Testis (tissue), 5 donors: ENCODE measurements at places on chromosomes 4 and X. TPM values are rescaled to one million over a fixed set of nuclear protein-coding genes. Genes with fewer than 3 reads are reported as not detected.

Gene CNGA1
- 1.7 TPM for total RNA-seq

Gene GPAT3
- total RNA-seq, result 6.4 TPM

DNA sequence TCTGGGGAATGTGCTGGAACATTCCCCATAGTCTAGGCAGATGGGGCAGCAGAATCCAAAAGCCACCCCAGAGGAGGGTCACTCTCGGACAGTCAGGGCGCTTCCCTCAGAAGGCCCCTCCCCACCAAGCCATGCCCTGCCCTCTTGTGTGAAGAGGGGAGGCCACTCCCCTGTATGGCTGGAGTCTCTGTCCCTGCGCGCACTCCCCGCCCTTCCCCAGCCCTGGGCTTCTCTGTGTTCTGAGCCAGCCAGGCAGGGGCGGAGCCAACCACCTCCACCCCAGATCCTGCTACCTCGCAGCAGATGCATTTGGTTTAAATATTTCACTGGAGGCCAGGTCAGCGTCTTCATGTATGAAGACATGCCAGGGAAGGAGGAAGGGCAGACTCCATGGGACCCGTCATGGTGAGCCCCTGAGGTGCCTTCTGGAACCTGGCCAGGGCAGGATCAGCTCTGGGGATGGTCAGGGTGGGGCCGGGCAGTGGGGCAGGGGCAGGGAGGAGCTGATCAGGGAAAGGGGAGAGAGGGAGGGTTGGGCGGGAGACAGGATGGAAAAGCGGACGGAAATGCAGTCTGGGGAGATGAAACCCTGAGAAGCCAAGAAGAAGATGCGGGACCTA lies 107.3 kb downstream of the ADRA2C start:
- DNase-seq, result no peak

DNA sequence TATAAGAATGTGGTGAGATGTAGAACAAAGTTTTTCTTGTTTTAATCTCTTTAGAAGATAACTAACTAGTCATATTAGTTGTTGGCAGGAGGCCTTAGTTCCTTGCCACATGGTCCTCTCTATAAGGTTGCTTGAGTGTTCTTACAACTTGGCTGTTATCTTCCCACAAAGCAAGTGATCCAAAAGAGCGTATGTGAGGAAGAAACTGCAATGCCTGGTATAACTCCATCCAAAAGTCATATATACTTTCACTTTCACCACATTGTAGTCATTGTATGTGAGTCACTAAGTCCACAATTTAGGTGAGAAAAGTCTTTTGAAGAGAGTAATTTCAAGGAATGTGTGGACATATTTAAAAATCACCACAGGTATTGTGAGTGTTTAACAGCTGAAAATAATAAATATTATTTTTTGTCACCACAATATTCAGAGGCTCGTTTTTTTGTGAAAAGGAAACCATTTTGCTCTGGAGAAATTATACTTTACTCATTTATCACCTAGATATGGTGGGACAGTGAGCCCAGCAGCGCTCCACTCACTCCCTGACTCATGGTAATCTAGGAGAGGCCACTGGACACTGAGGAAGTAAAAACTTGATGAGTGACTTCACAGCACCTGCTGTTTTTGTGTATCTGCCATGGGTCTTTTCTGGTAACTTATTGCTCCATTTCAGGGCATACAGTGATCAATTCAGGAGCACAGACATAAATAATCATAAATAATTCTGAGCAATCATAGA lies 369.4 kb upstream of the NDST3 start:
- no peak for DNase-seq
